Muscle of arm (tissue), 14 donors: ENCODE measurements at places on chromosomes 5 and 9. TPM values are rescaled to one million over a fixed set of nuclear protein-coding genes. Genes with fewer than 3 reads are reported as not detected.

- no peak for DNase-seq
Measured at GRCh38 chr9:104907278-104907951, 20.5 kb downstream of the ABCA1 start.

- no peak for DNase-seq
Measured at GRCh38 chr9:132044176-132044875, 35.3 kb downstream of the MED27 start.

DNA sequence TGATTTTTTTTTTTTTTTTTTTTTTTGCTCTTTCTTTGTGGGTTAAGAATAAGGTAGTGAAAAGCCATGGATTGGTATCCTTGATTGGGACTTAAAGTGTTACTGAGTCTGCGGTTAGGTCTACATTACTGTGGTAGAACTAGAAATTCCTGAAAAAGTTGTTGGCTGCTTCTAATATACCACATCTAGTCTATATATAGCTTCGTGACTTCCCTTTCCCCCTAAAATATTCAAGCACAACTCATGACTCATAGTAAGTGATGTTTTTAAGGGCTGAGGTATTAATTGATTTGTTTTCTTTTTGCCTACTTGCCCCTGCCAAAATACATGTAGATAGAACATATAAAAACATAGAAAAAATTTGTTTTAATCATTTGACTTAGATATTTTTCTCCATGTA, 247.6 kb downstream of the TMEM232 start:
- DNase-seq: no peak

DNA sequence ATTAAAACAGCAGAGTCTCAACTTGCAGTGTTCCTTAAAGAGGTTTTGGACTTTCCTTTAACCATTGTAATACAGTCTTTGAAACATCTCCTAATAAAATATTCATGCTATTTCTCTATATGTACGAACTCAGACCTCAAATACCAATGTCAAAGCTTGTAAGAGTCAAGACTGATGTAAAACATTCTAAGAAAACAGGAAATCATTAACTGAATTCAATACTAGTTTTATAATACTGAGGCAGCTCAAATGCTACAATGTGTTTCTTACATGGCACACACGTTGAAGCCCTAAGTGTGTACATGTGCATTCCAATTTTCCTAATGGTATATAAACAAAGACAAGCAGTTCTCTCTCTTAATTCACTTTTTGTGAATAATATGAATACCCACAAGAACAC, 11.6 kb downstream of the PSIP1 start:
- DNase-seq: no peak

GRCh38 chr5:165576678-165577275, 2071.4 kb downstream of the MAT2B start:
- DNase-seq: no peak

DNA sequence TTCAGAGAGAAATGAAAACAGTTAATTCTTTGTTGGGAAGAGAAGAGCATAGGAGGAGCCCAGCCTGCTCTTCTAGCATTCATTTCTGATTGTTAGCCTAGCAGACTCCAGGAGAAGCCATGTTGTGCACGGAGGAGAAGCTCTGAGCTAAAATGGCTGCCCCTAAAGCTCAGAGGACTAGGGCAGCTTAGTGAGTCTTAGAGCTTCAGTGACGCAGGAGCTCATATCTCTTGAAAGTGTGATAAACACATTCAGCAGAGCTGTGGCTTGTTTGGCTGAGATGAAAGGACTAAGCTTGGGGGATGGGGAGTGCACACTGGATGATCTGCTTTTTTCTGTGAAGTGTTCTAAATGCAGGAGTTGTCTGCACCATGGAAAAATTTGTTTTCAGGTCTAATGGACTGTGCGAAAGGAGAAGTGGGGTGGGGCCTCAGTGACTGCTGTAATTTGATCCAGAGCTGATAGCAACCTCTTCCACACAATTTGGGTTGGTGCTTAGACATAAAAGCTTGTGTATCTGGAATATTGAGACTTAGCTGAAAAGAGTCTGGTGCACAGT, 58.5 kb downstream of the ZNF462 start:
- DNase-seq: no peak

DNA sequence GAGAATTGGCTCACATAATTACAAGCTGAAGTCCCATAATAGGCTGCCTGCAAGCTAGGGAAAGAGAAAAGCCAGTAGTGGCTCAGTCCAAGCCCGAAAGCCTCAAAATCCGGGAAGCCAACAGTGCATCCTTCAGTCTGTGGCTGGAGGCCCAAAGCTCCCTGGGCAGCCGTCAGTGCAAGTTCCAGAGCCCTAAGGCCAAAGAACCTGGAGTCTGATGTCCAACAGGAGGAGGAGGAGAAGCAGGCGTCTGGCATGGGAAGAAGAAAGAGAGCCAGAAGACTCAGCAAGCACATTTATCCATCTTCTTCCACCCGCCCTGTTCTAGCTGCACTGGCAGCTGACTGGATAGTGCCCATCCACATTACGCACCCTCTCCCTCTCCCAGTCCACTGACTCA, 213.4 kb downstream of the GAS1 start:
- no peak for DNase-seq

- DNase-seq: no peak
Measured at GRCh38 chr5:74272831-74273451, 367.6 kb downstream of the ENC1 start.

DNA sequence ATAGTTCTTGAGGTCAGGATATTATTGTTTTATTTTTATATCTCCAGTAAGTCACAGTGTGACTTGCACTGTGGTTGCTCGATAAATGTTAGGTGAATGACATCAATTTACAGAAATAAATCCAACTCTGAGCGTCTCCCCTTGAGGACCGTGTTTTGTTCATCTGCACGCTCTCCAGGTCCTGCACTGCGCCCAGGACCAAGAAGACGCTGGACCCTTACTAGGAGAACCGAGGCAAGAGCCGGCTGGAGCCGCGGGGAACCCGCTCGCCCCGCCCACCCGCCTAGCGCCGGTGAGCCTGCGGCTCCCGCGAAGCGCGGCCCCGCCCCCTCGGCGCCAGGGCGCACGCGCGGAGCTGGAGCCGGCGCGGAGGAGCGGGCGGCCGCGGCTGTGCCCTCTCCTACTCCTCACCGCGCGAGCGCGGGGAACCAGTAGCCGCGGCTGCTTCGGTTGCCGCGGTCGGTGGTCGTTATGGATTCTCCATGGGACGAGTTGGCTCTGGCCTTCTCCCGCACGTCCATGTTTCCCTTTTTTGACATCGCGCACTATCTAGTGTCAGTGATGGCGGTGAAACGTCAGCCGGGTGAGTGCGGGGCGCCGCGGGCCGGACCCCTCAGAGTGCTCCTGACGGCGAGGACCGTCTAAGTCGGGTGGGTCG, at the start of gene TMEM38B:
TMEM38B (plus strand) TSS at position 352 of the 658 bp plus-strand sequence; CDS start at position 472, 120 bp downstream.
- peak; percentile 69 for DNase-seq

DNA sequence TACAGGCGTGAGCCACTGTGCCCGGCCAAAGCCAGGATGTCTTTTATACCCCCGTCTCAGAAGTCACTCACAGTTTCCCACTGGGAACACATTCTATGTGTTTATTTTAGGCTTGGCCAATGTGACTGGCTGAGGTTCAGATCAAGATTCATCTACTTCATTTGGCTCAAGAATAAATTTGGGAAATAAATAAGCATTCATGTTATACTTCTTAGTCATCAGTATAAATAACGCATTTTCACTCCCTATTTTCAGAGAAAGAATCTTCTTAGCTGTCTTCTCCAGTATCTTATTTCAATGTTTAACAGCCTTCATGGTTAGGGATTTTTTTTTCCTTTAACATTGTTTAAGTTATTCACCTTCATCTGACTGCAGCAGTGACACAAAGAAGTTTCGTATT, 11.8 kb downstream of the S100Z start:
- DNase-seq: no peak

GRCh38 chr9:70111042-70111602, 67.5 kb downstream of the MAMDC2 start:
- peak; percentile 77 for DNase-seq

DNA sequence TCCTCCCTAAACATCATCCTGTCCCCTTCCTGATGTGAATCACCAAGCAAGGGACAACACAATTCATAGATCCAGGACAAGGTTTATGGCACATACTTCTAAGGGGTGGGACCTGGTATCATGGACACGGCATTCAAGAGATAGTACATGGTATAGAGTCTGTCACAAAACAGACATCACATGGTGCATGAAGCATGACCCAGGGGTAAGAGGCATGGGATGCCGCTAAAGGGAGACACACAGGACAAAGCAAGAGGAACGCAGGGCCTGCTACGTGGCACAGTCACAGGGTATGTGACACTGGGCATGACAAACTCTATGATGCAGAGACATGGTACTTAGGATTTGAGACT, 20.7 kb downstream of the GSN start:
- DNase-seq: no peak

- DNase-seq: peak; percentile 61
Measured at GRCh38 chr9:90107726-90108655, 503.2 kb downstream of the GADD45G start.

GRCh38 chr9:27408001-27408400, 111.1 kb upstream of the EQTN start:
- no peak for DNase-seq

GRCh38 chr5:1503241-1504068, 20.3 kb downstream of the LPCAT1 start:
- DNase-seq: no peak

DNA sequence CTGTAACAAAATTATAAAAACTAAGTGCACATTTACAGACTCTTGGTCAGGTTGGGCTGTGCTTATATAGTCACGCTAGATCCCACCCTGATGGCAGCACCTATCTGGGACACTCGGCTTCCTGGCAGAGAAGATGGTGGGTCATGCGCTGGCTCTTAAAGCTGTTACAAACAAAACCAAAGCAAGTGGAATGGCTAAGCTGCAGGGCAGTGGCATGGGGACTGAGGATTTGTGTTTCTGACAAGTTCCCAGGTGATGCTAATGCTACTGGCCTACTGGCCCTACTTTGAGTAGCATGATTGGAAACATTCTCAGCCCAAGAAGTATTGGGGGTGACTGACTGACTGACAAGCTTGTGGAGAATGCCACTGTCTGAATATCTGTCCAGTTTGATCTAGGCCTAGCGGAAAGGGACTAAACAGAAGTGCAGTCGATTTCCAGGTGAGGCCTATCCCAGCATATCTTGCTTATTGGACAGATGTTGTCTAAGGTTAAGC, 8.3 kb downstream of the BTF3 start:
- DNase-seq: no peak

DNA sequence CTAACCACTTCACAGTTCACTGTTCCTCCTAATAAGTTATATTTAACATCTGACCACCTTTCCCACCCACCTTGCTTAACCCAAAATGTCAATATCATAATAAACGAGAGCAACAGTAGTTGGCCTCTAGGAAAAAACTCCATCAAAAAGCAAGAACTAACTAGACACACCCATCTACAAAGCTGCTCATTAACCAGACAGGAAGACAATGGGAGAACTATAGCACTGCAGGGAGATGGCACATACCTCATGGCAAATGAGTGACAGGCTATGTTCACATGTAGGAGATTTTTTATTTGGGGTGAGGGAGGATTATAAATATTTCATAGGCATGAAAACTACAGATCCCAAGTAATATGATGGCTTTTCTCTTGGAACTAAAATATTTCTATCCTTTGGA, 23.6 kb upstream of the CDK5RAP2 start:
- no peak for DNase-seq

GRCh38 chr5:16482891-16483290, 17.3 kb upstream of the ZNF622 start:
- no peak for DNase-seq

DNA sequence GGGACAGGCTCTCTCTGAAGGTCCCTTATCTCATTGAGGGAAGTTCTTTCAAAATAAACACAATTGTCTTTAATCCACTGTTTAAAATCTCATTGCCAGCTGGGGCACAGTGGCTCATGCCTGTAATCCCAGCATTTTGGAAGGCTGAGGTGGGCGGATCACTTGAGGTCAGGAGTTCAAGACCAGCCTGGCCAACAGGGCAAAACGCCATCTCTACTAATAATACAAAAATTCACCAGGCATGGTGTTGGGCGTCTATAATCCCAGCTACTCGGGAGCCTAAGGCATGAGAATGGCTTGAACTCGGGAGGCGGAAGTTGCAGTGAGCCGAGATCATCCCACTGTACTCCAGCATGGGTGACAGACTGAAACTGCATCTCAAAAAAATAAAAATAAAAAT, 8.3 kb upstream of the NDFIP1 start:
- no peak for DNase-seq

- no peak for DNase-seq
Measured at GRCh38 chr9:96183751-96184150, 118.2 kb downstream of the HSD17B3 start.

DNA sequence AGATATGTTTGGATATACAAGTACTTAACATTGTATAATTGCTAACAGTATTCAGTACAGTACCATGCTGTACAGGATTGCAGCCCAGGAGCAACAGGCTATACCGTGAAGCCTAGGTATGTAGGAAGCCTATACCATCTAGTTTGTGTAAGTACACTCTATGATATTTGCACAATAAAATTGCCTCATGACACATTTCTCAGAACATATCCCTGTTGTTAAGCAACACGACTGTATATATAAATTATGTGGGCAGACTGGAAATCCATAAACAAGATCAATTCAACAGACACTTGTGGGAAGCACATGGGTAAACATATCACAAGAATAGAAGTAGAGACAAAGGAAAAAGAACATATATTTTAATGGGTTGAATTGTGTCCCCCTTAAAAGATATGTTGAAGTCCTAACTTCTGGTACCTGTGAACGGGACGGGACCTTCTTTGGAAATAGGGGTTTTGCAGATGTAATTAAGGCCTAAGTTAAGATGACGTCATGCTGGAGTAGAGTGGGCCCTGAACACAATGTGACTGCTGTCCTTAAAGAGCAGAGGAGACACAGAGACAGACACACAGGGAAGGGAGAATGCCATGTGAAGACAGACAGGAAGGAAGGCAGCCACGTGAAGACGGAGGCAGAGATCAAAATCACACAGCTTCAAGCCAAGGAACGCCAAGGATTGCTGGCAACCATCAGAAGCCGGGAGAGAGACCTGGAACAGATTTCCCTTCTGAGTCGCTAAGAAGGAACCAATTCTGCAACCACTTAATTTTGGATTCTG, 76.3 kb downstream of the SCAI start:
- DNase-seq: peak; percentile 25

- DNase-seq: no peak
Measured at GRCh38 chr5:83925321-83925954, 204.8 kb upstream of the HAPLN1 start.

- DNase-seq: peak; percentile 3
Measured at GRCh38 chr9:13213337-13213736, 66.2 kb downstream of the MPDZ start.

DNA sequence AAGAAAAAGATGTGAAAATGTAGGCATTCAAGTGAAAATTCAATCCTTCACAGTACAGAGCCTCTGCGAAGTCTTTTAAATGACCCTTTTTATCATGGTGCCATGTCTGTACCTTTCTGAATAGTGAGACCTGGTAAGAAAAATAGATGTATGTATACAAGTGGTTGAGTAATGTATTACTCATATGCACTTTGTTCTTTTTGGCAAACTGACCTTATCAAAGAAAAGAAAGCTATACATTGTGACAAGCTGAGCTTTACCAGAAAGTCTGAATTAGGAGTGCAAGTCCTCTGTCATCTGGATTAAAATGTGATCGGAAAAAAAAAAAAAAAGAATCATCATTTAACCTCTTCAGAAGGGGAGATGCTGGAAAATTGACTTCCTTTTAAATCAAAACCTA, 356.4 kb upstream of the CCNH start:
- no peak for DNase-seq

Gene PCDHB7
- 3.3 TPM for polyA plus RNA-seq

Gene PIP5KL1
- polyA plus RNA-seq: 4.1 TPM

Gene SEC24A
- polyA plus RNA-seq: 19.8 TPM

Gene SYNPO
- polyA plus RNA-seq: 34.1 TPM

Gene PCDHA12
- not detected for polyA plus RNA-seq

Gene CDH9
- polyA plus RNA-seq: not detected

Gene FSD1L
- 21.6 TPM for polyA plus RNA-seq

Gene MLANA
- polyA plus RNA-seq: 1.0 TPM
